Fibroblast of lung (primary cell): ENCODE measurements at places on chromosomes 7 and 10. TPM values are rescaled to one million over a fixed set of nuclear protein-coding genes. Genes with fewer than 3 reads are reported as not detected.

The MBLAC1 gene
- total RNA-seq = 1.8 and 2.5 TPM in 2 replicates

GRCh38 chr7:94251-94801 is 98.0 kb upstream of the FAM20C start:
- no peak overlapping the region for H3K27ac ChIP-seq
- H3K27me3 ChIP-seq = no peaks in the 10 kb centered on the region
- H3K4me3 ChIP-seq = no peak overlapping the region

GRCh38 chr10:15439341-15439842 is 68.3 kb upstream of the FAM171A1 start:
- H3K4me1 ChIP-seq = peaks cover 4% of the 10 kb centered on the region
- no peaks in the 10 kb centered on the region for H3K27me3 ChIP-seq
- peak overlapping the region; percentile 40 for H3K4me3 ChIP-seq
- H3K36me3 ChIP-seq = no peaks in the 10 kb centered on the region
- DNase-seq = peak; percentile 43

DNA sequence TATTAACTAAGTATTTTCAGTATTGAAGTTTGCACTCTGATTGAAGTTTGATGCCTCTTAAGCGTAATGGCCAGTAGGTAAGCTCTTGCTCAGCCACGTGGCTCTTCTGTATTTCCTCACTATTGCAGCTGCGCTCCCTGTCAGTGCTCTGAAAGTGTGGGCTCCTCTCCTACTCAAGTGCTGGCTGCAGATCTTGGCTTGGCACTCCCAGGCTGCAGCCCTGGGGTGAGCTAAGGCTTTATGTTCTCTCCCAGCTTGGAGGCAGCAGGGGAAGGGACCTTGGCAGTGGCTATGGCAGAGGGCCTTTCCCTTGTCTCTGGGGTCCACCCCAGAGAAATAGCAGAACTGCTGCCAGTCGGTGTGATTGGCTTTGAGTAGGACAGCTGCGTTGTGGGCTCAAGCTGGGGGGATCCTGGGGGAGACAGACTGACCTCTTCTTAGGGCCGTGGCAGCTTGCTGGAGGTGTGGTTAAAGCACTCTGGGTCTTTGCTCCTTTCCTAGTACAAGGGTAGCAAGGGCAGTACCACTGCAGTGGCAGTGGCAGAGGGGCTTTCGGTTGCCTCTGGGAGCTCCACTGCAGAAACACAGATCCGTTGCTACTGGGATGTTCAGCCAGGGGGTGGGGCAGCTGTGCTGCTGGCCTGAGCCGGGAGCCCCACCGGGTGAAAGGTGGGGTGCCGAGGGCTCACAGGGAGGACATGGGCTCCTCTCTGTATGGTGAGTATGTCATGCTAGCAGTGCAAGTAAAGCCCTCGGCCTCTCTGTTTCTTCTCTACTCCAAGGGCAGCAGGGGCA is 100.5 kb downstream of the GLCCI1 start:
- no peaks in the 10 kb centered on the region for H3K27me3 ChIP-seq
- H3K4me3 ChIP-seq = no peak overlapping the region
- H3K4me1 ChIP-seq = no peaks in the 10 kb centered on the region
- DNase-seq = no peak

- no peak for DNase-seq
- no peak overlapping the region for H3K4me3 ChIP-seq
- no peak overlapping the region for H3K27ac ChIP-seq
- no peaks in the 10 kb centered on the region for H3K27me3 ChIP-seq
- no peaks in the 10 kb centered on the region for H3K4me1 ChIP-seq
Measured at GRCh38 chr10:878333-878759, 53.2 kb downstream of the LARP4B start.

GRCh38 chr7:134459981-134460380 is 1.1 kb upstream of the AKR1B1 start:
- H3K27ac ChIP-seq = no peak overlapping the region
- no peaks in the 10 kb centered on the region for H3K27me3 ChIP-seq
- peaks cover 12% of the 10 kb centered on the region for H3K4me1 ChIP-seq
- no peaks in the 10 kb centered on the region for H3K36me3 ChIP-seq
- no peak for DNase-seq
